ENCODE measurements at places on chromosomes 12 and 14. TPM values are rescaled to one million over a fixed set of nuclear protein-coding genes. Genes with fewer than 3 reads are reported as not detected.

GRCh38 chr12:10182354-10183049, 3.7 kb downstream of the TMEM52B start:
- DNase-seq = no peak

GRCh38 chr12:77940567-77940966, 109.9 kb downstream of the NAV3 start:
- DNase-seq = no peak

DNA sequence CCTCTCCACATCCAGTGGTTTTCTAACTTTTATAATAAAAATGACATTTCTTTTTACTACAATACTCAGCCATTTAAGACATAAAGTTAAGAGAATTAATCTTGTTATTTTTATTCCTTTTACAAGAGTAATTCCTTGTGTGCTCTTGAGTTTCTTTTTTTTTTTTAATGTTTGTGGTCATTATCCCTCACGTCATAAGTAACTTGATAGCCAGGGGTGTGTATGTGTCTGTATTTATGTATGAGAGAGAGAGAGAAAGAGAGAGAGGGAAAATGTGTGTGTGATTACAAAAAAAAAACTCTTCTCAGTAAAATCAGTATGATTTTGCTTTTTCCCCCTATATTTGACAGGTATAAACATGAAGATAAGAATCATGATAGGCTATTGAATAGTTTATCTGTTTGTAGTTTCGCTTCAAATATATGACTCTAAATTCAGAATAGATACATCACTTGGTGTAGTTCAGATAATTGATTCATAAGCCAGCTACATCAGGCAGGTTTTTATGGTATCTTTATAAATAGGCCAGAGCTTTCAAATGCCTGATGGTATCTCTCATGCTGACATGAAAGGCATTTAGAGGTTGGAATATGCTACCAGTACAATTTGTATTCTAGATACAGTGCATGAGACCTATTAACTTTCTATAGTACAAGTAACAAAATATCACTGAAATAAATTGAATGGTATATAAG, 34.9 kb downstream of the RERGL start:
- no peak for DNase-seq

- DNase-seq = no peak
Measured at GRCh38 chr14:70773182-70773862, 36.0 kb downstream of the MAP3K9 start.

GRCh38 chr12:83793616-83794015, 1106.9 kb downstream of the TMTC2 start:
- DNase-seq = no peak

MEG3 gene
- 134 TPM for total RNA-seq

BEGAIN gene
- 0.05 TPM for total RNA-seq
